A549 (cell line): ENCODE measurements at places on chromosomes 3 and 15. TPM values are rescaled to one million over a fixed set of nuclear protein-coding genes. Genes with fewer than 3 reads are reported as not detected.

Gene LINS1
- polyA plus RNA-seq = 10.0 to 12.1 TPM (median 11.1 TPM) in 3 replicates

Gene ZPLD1
- polyA plus RNA-seq = 0.05 TPM in 1 of 3 replicates, not detected in the others

Gene MME
- polyA plus RNA-seq = not detected in 3 replicates

Gene TMEM44
- polyA plus RNA-seq = 13.9 to 17.0 TPM (median 16.6 TPM) in 3 replicates

DNA sequence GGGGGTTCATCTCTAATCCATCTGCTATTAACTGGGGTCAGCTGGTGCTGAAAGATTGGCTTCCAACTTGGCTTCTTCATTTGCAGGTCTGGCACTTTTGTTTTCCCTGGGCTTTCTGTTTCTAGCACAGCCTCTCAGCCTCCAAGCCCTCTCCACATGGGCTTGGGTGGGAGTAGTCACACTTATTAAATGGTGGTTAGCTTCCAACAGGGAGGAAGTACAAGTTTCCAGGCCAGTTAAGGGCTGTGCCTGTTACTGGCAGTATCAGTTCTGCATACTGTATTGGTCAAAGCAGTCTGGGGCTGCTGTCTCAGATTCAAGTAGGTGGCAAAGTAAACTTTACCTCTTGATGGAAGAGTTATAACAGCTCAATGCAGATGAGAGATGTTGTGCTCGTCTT lies 627.1 kb upstream of the CCDC54 start:
- no peak for DNase-seq

- no peak for DNase-seq
These were observed 28.1 kb downstream of the LSAMP start for GRCh38 chr3:116417151-116417550.

DNA sequence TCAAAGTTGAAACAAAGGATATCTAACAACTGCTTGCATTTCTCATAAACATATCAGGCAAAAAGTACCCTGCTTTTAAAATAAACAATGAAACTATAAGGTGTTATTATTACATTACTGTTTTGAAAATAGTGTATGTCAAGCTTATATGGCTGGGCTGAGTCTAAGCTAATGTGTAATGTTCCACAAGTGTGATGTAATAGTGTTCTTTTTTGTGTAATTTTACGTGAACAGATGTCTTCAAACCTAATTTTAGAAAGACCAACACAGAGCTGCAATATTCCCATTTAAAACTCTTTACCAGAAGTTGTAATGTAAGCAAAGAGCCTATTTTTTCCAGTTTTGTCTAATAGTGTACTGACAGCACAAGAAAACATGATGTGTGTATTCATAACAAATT lies 34.0 kb downstream of the MINDY2 start:
- no peak for DNase-seq

- no peak for DNase-seq
These were observed 538.6 kb downstream of the NR2F2 start for GRCh38 chr15:96869122-96869521.

DNA sequence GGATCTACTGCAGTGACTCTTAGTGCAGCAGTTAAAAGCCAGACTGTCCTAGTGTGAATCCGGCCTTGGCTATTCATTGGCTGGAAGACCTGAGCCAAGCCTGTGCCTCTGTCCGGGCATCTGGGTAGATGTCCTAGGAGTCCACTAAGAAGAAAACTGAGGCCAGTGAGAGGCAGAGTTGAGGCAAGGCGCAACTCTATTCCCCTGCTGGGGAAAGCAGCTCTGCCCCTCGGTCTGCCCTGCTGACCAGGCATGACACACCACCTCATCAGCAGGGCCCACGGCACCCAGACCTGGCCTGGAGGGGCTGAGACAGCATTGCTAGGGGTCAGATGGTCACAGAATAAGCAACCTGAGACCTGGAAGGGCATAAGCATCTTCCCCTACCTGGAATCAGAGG lies 46.7 kb upstream of the ABHD2 start:
- no peak for DNase-seq

DNA sequence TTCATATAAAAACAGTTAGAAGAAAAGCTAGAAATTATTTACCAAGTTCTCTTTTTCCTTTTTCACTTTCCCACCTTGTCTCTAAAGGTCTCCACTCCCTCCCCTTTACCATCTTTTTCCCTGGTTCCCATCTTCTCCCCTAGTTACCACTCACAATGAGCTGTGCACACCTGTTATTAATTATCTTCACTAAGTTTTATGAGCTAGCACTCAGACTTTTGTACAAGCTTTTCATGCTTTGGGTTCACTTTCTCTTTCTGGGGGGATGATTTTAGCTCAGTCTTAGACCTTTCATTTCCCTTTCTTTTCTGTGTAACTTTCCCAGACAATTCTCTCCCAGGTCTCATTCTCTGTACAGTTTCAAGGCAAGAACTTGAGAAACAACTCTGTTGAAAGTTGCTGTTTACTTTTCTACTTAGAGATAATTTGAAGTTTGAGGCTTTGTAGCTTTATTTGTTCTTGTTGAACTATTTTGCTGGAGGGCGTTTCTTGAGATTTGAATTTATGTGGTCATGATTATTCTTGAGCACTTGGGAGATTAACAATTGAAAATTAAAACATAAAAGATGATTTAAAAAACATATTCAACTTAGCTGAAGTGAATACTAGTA lies 24.0 kb upstream of the AADAC start:
- DNase-seq = no peak

DNA sequence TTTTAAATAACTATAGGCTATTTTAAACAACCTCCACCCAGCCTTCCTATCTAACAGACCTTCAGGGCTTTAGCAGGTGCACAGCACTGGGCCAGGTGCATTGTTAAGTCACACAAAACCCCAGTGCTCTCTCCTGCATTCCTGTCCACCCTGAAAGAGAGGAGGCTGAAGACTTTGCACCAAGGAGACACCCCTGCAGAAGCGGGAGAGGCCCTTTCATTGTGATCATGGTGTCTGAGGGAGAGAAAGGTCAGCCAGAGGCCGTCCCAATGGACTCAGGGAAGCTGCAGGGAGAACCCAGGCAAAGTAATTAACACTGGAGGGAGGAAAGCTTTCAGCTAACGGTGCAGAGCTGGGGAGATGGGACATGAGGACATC lies 5.2 kb downstream of the LRIG1 start:
- DNase-seq = no peak

GRCh38 chr15:55197362-55197705 lies 593 bp upstream of the RSL24D1 start:
- DNase-seq = no peak
